NCI-H2081 treated with DMSO at 0.1 percent for 48 hours (cell line): ENCODE measurements at places on chromosomes 2 and 18.

- DNase-seq = no peak
Observed at GRCh38 chr2:226873826-226874225, 38.0 kb downstream of the RHBDD1 start.

- no peak for DNase-seq
Observed at GRCh38 chr2:160582490-160583145, 89.0 kb upstream of the RBMS1 start.

DNA sequence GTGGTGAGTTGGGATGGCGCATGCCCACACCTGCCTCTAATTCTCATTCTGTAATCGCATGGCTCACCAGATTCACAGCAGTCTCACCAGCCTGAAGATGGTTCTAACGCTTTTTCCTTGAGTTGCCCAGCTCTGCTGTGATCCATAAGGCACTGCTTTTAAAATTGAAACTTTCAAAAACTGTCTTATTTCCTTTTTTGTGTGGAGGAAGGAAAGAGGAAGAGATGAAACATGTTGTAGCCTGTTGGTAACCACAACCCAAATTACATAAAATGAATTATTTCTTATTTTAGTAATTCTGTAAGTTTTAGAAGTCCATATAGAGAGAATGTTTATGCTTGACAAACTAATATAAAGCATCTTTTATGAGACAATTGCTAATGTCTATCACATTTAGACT lies 165.4 kb downstream of the RBM43 start:
- no peak for DNase-seq

DNA sequence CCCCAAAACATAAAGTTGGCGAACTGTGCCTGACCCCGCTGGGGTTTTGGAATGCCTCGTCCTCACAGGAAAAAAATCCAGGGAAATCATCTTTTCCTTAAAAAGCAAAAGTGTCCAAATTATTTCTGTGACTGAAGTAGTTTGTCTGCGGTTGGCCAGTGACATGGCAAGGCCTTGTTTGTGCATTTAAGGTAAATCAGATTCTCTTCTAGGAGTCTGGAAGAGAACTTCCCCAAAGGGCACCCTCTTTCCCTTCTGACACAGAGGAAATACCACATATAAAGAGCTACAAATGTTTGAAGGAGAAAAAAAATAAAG lies 737 bp upstream of the CYB5A start:
- DNase-seq = no peak

DNA sequence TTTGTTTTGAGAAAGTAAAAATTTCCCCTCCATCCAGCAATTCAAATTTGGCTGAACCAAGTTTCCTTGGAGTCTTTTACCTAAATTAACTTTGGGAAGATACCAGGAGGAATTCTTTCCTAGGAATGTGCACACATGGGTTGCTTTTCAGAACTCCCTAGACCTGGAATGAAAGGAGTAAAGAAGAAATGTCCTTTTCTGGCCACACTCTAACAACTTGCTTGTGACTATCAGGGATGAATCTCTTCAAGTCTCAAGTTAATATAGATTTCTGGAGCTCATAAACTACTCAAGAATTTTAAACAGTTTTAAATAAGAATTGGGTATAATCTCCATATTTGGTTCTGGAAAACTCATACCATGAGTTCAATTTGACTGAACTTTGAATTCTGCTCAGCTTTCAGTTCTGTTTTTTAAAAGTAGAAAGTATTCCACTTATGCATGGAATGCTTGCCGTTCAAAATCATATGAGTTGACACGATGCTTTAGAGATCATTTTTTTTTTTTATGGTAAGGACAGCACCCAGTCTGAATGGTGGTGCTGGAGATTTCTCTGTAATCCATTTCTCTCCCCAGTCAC lies 7.7 kb downstream of the RASGRP3 start:
- no peak for DNase-seq

GRCh38 chr2:17813010-17813741 lies 3.1 kb upstream of the MSGN1 start:
- DNase-seq = no peak

GRCh38 chr2:236847538-236848263 lies 238.0 kb upstream of the COPS8 start:
- no peak for DNase-seq

DNA sequence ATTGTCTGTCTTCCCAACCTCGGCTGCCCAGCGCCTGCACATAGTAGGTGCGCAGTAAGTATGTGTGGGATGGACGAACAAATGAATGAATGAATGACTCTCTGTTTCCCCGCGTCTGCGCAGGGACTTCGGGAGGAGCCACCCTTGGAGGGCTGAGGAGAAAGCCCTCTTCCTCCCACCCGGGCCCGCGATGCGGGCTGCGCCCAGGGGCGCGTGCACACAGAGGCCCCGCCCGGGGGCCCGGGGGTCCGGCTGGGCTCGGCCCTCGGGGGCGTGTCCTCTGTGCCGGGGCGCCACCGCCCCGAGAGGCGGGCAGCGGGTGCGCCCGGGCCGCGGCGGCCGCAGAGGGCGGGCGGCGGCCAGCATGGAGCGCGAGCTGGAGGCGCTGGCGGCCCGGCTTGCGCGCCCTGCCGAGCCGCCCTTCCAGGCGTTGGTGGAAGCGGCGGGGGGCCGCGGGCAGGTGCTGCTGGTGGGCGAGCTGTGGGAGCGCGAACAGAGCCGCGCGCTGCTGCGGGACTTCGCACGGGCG lies at the start of gene C2orf72:
TSS of gene C2orf72 (plus strand) at position 322 of the 529 bp plus-strand sequence. CDS start at position 365, 43 bp downstream.
- DNase-seq = no peak
